Stimulated activated naive CD8-positive, alpha-beta T cell treated with anti-CD3 and anti-CD28 coated beads, Interleukin-15, Interleukin-2, amounts not matched to agents 100 U/mL and 50 U/mL, for 24 hours (primary cell): ENCODE measurements at places on chromosomes 4 and X.

DNA sequence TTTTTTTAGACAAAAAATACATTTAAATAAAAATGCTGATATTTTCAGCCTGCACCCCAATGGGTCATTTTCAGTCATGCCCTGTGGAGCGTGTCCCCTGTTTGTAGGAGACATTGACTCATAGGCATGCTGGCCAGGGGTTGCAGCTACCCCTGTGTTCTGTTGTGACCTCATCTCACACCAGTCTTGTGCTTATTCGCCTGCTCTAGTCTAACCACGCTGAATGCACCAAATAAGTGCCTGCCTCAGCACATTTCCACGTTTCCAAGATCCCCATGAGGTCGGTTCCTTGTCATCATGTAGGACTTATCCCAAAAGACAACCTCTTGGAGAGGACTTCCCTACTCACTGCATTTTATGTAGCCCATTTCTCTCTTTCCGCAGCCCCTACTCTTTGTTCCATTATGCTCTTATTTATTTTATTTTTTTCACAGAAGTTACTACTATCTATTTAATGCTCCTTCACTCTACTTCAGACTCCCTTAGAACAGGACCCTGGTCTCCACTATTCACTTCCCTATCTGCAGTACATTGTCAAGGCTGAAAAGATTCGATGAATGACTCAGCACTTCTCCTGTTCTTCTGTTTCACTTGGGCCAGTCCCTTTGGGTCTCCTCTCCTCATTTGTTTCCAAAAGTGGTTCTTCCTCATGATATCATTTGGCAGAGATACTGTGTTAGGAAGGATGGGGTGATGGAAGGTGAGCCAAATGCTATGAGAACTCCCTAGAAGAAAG lies 109.7 kb downstream of the MSL3 start:
- DNase-seq = no peak

DNA sequence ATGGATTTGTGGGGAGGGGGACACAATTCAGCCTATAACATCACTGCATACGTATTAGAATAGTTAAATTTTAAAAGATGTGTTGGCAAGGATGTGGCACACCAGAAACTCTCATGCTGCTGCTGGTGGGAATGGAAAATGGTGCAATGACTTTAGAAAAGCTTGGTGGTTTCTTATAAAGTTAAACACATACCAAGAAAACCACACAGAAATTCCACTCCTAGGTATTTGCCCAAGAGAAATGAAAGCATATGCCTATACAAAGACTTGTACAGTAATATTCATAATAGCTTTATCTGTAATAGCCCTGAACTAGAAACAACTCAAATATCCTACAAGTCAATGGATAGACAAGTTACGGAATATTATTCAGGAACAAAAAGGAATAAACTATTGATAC lies 71.3 kb upstream of the PDHA1 start:
- DNase-seq = no peak

DNA sequence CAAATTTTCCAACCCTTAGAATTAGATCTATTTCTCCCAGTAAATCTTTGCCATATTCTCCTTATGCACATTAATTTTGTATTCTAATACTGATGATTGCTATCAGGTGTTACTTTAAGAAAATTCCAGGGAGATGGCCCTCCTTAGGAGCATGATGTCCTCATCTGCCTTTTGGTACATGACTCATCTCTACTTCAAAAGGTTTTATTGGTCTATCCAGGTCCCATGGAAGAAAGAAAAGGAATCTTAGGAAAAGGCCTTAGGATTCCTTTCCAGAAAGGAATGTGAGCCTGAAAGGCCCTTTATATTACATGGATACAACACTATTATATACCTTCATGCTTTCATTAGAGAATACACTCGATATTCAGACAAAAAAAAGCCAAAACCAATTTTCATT lies 968.2 kb downstream of the STIM2 start:
- no peak for DNase-seq

GRCh38 chr4:84582988-84583875 lies at the start of gene CDS1:
Gene CDS1, plus strand, starts transcription at chr4:84583127. Its CDS starts 275 bp downstream, at chr4:84583402.
- peak; percentile 18 for DNase-seq

DNA sequence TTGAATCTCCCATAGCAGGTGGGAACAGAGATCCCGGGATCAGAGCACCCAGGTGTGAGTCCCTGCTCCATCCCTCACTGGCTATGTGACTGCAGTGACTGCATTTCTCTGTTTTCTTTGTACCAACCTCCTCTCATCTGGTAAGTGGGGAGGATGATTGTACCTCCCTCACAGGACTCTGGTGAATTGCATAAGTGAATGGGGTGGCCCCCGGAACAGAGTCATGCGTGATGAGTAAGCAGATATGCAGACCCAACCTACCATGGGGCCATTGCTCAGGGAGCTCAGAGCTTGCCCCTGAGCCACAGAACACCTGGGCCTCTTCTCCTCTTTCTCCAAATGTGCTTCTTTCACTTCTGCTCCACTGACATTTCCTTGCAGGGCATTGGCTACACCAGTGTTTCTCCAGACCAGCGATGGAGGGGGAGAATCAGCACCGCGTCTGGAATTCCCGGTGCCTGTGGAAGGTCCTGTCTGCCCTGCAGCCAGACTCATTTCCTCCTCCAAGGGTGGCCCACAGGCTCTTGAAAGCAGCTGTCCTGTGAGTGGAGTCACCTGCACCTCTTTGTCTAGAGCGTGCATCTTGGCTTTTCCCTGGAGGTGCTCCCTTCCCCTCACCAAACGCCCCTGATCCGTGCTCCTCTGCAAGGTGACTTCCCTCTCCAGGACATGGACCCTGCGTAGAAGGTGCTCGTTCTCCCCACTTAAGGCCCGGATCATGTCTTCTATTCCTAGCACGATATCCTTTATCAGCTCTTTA lies 30.0 kb downstream of the C4orf50 start:
- no peak for DNase-seq

DNA sequence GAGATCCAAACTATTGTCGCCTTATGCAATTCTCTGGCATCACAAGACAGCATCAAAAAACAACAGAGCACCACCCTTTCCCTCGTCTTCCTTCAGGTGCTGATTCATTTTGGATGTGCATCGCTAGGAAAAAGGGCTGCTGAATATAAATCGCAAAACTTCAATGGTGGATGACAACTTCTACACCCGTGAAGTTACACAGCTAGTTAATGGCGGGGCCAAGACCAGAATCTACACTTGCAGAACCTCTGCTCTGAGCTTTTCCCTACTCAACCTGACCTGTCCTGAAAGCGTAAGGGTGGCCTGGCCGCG lies 674 bp downstream of the GNPDA2 start:
- DNase-seq = no peak

- DNase-seq = peak; percentile 37
These were observed 147.5 kb downstream of the TSPAN5 start for GRCh38 chr4:98510757-98511517.

GRCh38 chrX:120517936-120518335 lies 42.8 kb downstream of the CUL4B start:
- DNase-seq = no peak

DNA sequence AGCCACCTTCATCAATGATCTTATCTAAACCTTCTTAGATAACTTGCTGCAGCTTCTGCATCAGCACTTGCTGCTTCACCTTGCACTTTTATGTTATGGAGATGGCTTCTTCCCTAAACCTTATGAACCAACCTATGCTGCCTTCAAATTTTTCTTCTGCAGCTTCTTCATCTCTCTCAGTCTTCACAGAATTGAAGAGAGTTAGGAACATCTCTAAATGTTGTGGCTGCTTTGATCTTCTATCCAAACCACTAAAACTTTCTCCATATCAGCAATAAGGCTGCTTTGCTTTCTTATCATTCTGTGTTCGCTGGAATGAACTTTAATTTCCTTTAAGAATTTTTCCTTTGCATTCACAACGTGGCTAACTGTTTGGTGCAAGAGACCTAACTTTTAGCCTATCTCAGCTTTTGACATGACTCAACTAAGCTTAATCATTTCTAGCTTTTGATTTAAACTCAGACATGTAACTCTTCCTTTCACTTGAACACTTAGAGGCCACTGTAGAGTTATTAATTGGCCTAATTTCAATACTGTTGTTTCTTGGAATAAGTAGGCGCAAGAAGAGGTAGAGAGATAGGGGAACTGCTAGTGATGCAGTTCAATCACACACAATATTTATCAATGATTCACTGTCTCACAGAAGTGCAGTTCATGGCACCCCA lies 36.1 kb upstream of the CORIN start:
- DNase-seq = no peak

GRCh38 chr4:26663888-26664287 lies 80.0 kb downstream of the TBC1D19 start:
- no peak for DNase-seq

- no peak for DNase-seq
These were observed 242.9 kb downstream of the IQCM start for GRCh38 chr4:149572716-149573115.

DNA sequence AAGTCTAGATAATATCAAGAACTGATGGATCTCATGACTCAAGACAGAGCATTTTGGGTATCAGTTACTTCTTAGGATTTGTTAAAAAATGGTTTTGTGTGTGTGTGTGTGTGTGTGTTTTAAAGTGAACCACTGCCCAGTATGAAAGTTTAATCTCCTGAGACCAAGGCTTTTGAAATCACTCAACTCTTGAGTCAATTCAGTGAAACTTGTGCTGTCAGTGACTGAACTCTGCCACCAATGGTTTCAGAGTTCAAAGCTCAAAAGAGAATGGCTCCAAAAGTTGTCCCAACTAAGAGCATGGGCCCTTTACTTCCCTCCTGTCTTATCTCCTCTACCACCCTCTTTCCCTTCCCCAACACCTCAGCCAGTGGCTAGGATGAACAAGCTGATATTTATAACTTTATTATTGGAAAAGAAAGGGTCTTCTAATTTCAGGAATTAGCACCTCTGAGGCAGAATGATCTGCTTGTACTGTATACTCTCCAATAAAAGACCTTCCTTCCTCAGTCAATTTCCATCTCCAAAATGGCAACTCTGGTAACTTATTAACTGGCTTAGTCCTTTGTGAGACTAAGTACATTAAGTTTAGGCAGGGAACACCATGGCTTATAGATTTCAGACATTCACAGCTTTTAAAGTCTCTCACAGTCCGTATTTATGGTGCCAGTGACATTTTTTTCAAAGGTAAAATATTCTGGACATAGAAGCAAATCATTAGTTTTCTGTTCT lies 152.2 kb downstream of the REPS2 start:
- DNase-seq = no peak

DNA sequence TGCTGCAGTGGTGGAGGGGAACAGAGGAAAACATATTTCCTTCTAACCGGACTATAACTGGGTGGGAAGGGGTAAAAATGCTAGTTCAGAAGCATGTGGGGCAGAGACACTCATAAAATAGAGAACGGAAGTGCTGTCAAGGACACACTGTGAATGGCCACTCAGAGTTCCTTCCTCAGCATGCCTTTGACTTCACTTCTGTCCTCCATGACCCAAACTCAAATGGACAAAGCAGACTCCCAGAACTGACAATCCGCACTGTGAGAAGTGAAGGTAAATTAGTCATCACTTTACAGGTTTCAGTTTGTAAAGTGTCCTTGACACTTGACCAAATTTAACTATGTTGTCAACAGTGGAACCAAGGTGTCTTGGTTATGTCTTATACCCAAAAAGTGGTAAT lies 30.2 kb upstream of the ELF2 start:
- no peak for DNase-seq

DNA sequence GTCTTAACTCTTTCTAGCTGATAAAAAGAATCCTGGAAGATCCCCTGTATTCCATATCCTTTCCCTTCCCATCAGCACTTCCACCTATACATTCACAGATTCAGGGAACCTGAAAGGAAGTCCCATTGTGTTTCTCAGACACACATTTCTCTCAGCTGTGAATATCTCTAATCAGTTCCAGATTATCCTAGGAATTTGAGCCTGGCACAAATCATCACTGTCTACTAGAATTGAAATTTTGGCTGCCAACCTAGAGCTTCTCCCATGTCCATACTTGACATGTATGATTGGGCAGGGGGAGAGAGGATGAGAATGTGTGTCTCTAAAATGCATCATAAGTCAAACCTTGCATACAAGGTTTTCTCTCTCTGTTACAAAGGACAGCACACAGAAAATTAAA lies 53.1 kb downstream of the NDST3 start:
- DNase-seq = no peak

GRCh38 chr4:77816546-77816945 lies 2.6 kb downstream of the CNOT6L start:
- DNase-seq = no peak

GRCh38 chrX:12315526-12315925 lies 177.3 kb downstream of the FRMPD4 start:
- DNase-seq = no peak

DNA sequence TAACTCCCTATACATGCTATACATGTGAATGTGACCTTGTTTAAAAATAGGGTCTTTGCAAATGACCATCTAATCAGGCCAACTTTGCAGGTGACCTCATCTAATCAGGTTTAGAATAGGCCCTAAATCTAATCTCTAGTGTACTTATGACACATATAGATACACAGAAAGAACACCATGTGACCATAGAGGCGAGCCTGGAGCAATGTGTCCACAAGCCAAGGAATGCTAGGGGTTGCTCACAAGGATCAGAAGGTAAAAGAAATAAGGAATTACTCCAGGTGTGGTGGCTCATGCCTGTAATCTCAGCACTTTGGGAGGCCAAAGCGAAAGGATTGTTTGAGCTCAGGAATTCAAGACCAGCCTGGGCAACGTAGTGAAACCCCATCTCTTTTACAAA lies 9.6 kb upstream of the C4orf36 start:
- DNase-seq = no peak

- DNase-seq = no peak
These were observed 5.8 kb downstream of the FGFRL1 start for GRCh38 chr4:1017211-1017610.

DNA sequence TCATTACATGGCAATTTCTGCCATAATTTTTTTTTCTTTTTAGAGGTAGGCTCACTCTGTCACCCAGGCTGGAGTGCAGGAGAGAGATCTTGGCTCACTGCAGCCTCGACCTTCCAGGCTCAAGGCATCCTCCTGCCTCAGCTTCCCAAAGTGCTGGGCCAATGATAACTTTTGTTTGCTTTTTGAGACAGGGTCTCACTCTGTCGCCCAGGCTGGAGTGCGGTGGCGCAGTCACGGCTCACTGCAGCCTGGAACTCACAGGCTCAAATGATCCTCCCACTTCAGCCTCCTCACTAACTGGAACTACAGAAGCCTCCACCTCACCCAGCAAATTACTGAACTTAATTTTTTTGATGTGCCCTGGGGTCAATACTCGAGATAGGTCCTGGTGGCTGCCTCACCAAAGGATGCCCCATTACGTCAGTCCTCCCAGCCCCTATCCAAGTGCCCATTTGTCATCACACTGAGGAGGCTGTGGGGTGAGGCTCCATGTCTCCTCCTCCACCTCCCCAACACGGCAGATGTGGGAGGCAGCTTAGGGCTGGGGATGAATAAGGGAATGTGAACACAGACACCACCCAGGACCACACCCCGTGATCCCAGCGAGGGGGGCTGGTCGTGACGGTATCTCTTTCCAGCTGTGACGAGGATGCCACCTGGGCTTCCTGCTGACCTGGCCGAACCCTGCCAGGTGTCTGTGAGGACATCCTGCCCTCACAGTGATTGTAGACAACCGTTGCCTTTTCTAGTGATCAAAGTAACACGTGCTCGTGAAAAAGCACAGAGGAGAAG lies 12.4 kb upstream of the NKX1-1 start:
- no peak for DNase-seq

- DNase-seq = no peak
These were observed 44.0 kb upstream of the SCD5 start for GRCh38 chr4:82842593-82842992.

GRCh38 chr4:110198435-110199416 lies at the start of gene ELOVL6:
Gene ELOVL6, minus strand, starts transcription at chr4:110198615. Its CDS starts 280 bp downstream, at chr4:110198335.
- DNase-seq = peak; percentile 62

GRCh38 chrX:103730147-103730795 lies 19.6 kb downstream of the TMEM31 start:
- DNase-seq = no peak
